ENCODE measurements at places on chromosomes 3 and 15.

DNA sequence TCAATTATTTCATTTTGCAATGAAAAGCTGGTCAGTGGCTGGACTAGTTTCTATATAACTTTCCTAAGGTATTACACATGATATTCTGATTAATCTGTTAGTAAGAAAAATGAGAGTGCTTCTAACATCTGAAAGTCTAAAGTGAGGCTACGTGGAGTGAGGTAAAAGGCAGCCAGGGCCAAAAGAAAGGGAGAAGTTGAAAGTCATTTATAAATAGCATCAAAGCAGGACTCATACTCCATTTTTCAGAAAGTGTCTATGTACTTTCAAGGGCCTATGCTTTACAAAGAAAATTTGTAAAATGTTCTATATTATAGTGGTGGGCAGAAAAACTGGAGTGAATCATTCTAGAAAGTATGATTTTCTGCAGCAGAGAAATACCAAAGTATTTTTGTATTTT is 80.0 kb downstream of the CSNK1G1 start:
- no peak for DNase-seq

DNA sequence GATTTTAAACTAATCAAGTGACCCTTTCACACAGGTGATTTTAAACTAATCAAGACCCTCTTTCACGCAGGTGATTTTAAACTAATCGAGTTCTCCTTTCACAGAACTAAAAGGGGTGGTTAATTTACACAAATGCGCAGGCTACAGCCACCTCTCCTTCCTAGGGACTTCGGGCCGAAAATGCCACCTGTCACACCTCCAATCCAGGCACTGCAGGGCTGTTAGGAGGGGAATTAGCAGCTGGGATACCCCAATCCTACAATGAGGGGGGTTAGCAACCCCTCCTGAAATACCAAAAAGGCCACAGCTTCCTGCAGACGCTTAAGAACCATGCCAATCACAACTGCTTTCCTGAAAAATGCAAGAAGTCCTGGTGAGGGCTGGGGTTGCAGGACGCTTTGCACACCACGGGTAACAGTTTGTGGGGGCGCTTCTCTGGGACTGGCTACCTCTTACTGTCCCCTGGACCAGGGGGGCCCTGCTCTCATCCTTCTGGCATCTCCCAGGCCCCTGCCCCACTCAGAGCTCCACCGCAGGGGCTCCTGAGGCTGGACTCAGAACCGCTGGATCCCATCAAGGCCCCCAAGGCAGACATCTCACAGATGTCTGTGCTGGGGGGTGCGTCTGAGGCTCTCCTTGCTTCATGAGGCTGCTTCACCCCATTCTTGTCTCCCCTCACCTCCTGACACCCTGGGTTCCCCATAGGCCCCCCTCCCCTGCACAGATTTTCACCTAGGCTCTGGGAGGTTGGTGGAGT is 145.9 kb downstream of the OR4M2 start:
- no peak for DNase-seq

- DNase-seq: no peak
These were observed 65.3 kb downstream of the IGF2BP2 start for GRCh38 chr3:185759512-185759911.

GRCh38 chr15:46389739-46390138 is 754.9 kb downstream of the SQOR start:
- DNase-seq: no peak

GRCh38 chr3:127761441-127761801 is 60.9 kb downstream of the MGLL start:
- peak; percentile 67 for DNase-seq

DNA sequence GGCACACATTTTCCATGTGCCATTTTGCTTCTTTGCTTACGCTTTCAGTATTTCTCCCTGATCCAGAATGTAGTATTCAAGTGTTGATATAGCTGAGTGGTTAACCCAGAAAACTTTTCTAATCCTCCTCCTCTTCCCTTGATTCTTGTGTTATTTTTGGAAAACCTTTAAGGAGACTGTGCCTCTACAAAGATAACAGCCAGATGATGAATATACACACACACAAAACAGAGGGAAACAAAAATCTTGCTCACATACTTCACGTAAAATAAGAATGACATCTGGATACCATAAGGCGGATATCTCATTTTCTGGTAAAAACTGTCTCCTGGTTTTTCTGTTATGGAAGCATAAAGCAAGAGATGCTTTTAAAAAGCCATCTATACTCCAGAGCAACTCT is 295.8 kb upstream of the THBS1 start:
- no peak for DNase-seq

- DNase-seq: no peak
These were observed 4.9 kb downstream of the PLOD2 start for GRCh38 chr3:146156095-146156494.

GRCh38 chr3:188339410-188340295 is 185.7 kb downstream of the LPP start:
- no peak for DNase-seq

DNA sequence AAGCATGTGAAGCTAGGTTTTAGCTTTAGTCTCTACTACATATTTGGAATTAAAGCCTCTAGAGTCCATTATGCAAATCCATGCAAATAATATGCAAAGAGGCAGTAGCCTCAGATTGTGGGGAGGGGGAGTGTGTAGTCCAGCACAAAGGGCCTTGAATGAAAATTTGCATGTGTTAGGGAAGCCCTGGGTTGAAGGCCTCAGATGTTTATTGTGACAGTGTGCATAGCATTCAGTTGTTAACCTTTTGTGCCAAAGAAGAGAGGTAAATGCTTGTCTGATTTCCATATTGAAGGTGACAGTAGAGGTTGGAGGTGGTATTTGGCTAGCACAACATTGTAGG is 24.5 kb upstream of the BFSP2 start:
- no peak for DNase-seq

GRCh38 chr3:98763076-98763475 is at the start of gene ST3GAL6:
TSS of gene ST3GAL6 (plus strand) at chr3:98763340. CDS start at chr3:98768441, 5,101 bp downstream.
- no peak for DNase-seq

- DNase-seq: no peak
These were observed 93.2 kb downstream of the IQSEC1 start for GRCh38 chr3:12979947-12980487.

- DNase-seq: no peak
These were observed 36.7 kb upstream of the SLC6A11 start for GRCh38 chr3:10779293-10779805.

DNA sequence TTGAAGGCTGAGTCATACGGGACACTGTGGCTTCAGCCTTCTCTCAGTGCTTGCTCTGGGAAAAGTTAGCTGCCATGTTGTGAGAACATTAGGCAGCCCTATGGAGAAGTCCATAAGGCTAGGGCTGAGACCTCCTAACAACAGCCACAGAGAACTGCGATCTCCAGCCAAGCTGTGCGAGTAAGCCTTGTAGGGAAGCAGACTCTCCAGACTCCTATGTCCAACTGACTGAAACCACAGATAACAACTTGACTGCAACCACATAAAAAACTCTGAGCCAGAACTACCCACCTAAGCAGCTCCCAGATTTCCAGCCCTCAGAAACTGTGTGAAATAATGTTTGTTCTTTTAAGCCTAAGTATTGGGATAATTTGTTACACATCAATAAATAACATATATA is 40.7 kb downstream of the DENND6A start:
- DNase-seq: no peak

DNA sequence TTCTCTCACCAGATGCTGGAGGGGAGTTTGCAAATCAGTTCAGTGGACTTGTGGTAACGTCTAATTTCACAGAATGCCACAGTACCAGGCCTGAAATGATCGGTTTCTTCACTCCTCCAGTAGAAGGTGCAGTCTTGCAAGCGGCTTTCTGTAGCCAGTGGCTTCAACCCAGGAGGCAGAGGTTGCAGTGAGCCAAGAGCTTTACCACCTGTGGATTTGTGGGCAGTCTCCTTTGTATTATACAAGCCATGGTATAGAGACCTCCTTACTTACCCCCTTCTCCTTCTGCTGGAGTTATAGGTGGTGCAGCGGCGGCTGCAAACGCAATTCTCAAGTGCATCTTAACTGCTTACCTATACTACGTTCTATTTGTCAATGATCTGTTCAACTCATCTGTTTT is 17.6 kb downstream of the EIF2AK4 start:
- no peak for DNase-seq

GRCh38 chr3:42037318-42037945 is 53.7 kb upstream of the TRAK1 start:
- DNase-seq: no peak

- DNase-seq: no peak
These were observed 22.8 kb downstream of the EHD4 start for GRCh38 chr15:41949401-41950126.

DNA sequence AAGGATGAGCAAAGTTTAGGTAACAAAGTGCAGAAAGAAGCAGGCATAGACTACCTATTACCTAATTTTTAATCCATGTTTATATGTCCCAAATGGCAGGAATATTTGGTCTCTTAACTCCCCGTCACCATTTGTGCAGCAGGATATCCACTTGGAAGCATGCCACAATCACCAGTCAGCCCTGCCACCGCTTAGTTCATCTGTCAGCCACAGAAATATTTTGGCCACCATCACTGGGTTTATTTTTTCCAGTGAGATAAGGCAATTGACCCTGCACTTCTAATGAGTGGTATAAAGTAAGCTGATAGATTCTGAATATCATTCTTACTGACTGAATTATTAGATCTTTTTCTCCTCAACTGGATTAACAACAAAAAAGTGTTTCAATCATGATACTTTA is 152.9 kb upstream of the SOX2 start:
- no peak for DNase-seq

GRCh38 chr3:105255350-105255749 is 111.4 kb upstream of the ALCAM start:
- DNase-seq: no peak

DNA sequence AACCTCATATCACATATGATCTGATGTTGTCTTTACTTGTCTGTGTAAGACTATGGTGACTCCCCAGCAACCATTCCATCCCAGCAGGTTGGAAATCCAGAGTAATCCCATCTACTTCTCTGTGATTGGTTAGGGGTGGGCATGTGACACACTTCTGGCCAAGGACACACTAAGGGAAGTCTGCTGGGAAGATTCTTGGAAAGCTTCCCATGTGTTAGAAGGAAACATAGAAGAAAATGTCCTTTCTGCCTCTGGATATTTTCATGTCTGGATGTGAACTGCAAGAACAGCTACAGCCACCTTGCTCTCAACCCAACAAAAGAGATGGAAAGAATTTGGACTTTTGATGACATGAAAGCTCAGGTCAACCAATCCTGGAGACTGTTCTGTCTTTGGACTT is 2.6 kb upstream of the UBE2Q2 start:
- DNase-seq: no peak
